ENCODE measurements at places on chromosomes 6 and 20. TPM values are rescaled to one million over a fixed set of nuclear protein-coding genes. Genes with fewer than 3 reads are reported as not detected.

DNA sequence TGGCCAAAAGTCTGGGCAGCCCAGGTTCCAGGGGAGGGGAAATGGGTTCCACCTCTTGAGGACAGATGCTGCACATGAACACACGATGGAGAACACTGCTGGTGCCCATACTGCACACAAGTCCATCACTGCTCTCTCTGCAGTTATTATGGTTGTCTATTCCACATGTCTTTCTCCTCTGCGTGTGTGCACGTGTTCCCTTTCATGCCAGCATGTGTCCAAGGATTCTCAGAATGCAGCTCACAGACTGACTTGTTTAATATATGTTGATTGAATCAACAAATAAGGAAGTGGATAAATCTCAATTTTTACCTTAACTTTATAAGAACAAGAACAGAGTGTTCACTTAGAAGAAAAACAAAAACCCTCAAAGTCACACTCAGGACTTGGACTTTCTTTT, 158.9 kb downstream of the FNDC1 start:
- peaks cover 2% of the 10 kb centered on the region for H3K27me3 ChIP-seq
- DNase-seq: no peak
- H3K4me1 ChIP-seq: no peaks in the 10 kb centered on the region
- H3K4me3 ChIP-seq: no peak overlapping the region
- H3K27ac ChIP-seq: no peak overlapping the region

- no peaks in the 10 kb centered on the region for H3K36me3 ChIP-seq
- peak overlapping the region; percentile 85 for H3K4me3 ChIP-seq
- peak overlapping the region; percentile 64 for H3K27ac ChIP-seq
- DNase-seq: peak; percentile 96
- H3K4me1 ChIP-seq: peaks cover 6% of the 10 kb centered on the region
Observed at GRCh38 chr20:35447082-35447789, 8.2 kb upstream of the CEP250 start.

- H3K4me3 ChIP-seq: no peak overlapping the region
- H3K36me3 ChIP-seq: no peaks in the 10 kb centered on the region
- no peaks in the 10 kb centered on the region for H3K27me3 ChIP-seq
- no peaks in the 10 kb centered on the region for H3K4me1 ChIP-seq
- DNase-seq: no peak
Observed at GRCh38 chr20:15702161-15702560, 871.1 kb downstream of the KIF16B start.

DNA sequence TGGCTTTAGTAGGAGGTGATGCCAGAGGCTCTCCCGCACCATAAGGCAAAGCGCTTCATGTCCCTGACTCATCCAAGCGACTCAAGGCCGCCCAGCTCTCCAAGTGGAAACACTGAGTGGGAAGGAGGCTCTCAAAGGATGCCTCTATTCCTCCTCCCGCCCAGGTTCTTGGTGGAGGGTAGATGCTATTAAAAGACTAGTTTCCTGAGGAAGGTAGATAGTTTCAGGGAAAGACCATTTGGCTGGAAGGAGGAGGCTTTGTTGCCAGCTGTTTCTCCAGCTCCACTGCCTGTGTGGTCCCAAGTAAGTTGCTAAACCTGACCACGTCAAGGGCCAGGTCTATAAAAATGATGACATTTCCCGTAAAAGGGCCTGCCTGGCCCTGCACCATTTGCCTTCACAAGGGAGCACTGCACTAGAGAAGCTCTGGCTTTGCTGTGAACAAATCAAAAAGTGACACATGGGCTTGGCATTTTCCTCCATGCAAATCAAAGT, 48.2 kb downstream of the GMDS start:
- no peak overlapping the region for H3K4me3 ChIP-seq
- H3K4me1 ChIP-seq: no peaks in the 10 kb centered on the region
- no peak overlapping the region for H3K27ac ChIP-seq

DNA sequence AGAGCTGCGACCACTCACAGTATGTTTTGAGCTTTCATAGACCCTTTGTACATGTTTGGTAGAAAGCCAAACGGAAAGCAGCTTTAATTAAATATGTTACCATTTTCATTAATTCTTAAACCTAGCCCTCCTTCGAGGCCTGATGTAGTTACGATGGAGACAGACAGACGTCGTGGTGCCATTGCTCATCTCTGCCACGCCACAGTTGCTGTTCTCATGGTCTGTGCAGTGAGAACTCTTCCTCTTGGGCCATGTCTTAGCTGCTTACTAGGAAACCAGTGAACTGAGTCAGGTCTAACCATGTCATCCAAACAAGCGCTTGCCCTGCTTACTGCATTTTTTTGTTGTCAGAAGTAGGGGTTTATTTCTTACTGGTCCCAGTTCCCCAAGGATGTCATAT, 62.8 kb downstream of the SNX9 start:
- peaks cover 71% of the 10 kb centered on the region for H3K4me1 ChIP-seq
- peak overlapping the region; percentile 93 for H3K27ac ChIP-seq
- no peaks in the 10 kb centered on the region for H3K27me3 ChIP-seq
- DNase-seq: peak; percentile 49
- H3K36me3 ChIP-seq: peaks cover 76% of the 10 kb centered on the region

GRCh38 chr6:40450483-40450882, 136.7 kb downstream of the LRFN2 start:
- peaks cover 1% of the 10 kb centered on the region for H3K27me3 ChIP-seq
- H3K4me1 ChIP-seq: no peaks in the 10 kb centered on the region
- no peaks in the 10 kb centered on the region for H3K36me3 ChIP-seq
- no peak overlapping the region for H3K4me3 ChIP-seq

- H3K27ac ChIP-seq: no peak overlapping the region
- DNase-seq: no peak
- H3K4me1 ChIP-seq: no peaks in the 10 kb centered on the region
- no peak overlapping the region for H3K4me3 ChIP-seq
- no peaks in the 10 kb centered on the region for H3K27me3 ChIP-seq
Observed at GRCh38 chr6:71965404-71965803, 79.1 kb downstream of the RIMS1 start.

- H3K27ac ChIP-seq: no peak overlapping the region
- no peaks in the 10 kb centered on the region for H3K4me1 ChIP-seq
- H3K36me3 ChIP-seq: no peaks in the 10 kb centered on the region
Observed at GRCh38 chr6:9057937-9058336, 622.6 kb upstream of the SLC35B3 start.

GRCh38 chr20:43188861-43189553, 699 bp downstream of the PTPRT start:
- no peak overlapping the region for H3K4me3 ChIP-seq
- peaks cover 4% of the 10 kb centered on the region for H3K4me1 ChIP-seq
- no peak for DNase-seq
- no peaks in the 10 kb centered on the region for H3K36me3 ChIP-seq
- H3K27me3 ChIP-seq: peaks cover 37% of the 10 kb centered on the region
- no peak overlapping the region for H3K27ac ChIP-seq

The BANF2 gene
- total RNA-seq: not detected

DNA sequence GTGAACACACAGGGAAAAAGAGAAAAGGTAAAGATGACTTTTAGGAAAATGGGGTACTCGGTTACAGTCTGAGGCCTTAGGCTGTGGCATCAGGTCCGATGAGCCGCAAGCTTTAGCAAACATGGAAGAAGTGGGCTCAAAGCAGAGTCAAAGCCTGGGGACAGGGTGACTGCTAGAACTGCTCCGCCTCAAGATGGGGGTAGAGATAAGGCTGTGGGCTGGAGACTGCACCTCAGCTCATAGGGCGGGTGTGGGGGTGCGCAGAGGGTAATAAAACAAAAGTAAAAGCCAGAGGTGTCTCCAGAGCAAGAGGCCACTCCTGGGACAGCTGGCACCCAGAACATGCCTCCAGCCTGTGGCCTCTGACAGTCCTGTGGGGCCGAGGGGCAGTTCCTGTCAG, 21.3 kb upstream of the SYNDIG1 start:
- H3K27ac ChIP-seq: no peak overlapping the region
- H3K36me3 ChIP-seq: no peaks in the 10 kb centered on the region
- no peaks in the 10 kb centered on the region for H3K4me1 ChIP-seq
- no peak overlapping the region for H3K4me3 ChIP-seq
- no peak for DNase-seq

DNA sequence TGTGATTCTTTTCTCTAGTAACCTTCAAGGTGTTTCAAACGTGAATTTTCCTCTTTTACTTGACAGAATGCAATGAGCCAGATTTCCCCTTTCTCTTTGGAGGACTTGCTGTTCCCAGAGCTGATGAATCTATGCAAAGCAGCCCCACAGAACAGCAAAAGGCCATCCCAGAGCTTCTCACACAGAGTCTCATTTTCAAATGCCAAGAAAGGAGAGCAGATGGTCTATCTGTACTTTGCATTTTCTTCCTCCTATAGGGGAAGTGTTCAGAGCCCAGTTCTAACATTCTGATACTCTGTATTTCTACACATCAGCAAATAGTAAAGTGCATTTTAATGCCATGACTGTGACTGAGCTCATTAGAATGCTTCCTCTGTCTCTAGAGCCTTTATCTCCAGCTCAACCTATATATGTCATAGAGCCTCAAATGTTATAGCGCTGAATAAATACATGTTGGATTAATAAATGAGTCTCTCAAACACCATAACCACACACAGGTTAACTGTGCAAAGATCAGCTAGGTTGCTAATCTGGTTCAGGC, 81.8 kb upstream of the EYA4 start:
- H3K27ac ChIP-seq: no peak overlapping the region
- no peaks in the 10 kb centered on the region for H3K36me3 ChIP-seq

GRCh38 chr6:88141561-88142296, 24.4 kb downstream of the CNR1 start:
- no peaks in the 10 kb centered on the region for H3K36me3 ChIP-seq
- no peak overlapping the region for H3K27ac ChIP-seq
- H3K4me3 ChIP-seq: no peak overlapping the region
- DNase-seq: no peak

All from activated CD8-positive, alpha-beta T cell treated with anti-CD3 and anti-CD28 coated beads for 36 hours (primary cell).